ENCODE measurements at places on chromosomes 11 and 22.

- DNase-seq, result peak; percentile 67
Observed at GRCh38 chr11:2355000-2355644, 22.0 kb upstream of the CD81 start.

- no peak for DNase-seq
Observed at GRCh38 chr11:14029440-14029839, 66.9 kb downstream of the SPON1 start.

GRCh38 chr11:41457216-41458014 is 2.0 kb downstream of the LRRC4C start:
- DNase-seq, result no peak

DNA sequence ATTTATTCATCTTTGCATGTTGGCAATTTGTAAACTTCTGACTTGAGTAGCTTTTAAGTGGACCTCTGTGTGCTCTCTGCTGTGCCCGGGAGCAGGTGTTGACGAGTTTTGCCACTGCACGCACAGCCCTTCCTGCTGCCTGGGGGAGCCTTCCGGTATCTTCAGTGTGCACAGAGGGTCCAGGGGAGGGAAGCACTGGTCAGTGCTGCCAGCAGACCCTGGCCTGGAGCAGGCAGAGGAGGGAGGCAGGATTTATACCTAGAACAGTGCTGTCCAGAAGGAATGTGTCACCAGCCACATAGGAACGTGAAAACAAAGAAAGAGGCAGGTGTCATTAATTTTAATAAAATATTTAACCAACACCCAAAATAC is 403.6 kb downstream of the TBC1D22A start:
- DNase-seq, result no peak

- DNase-seq, result peak; percentile 25
Observed at GRCh38 chr11:117828611-117829368, 4.2 kb upstream of the FXYD2 start.

GRCh38 chr11:1042626-1043562 is 6.4 kb upstream of the MUC6 start:
- no peak for DNase-seq

DNA sequence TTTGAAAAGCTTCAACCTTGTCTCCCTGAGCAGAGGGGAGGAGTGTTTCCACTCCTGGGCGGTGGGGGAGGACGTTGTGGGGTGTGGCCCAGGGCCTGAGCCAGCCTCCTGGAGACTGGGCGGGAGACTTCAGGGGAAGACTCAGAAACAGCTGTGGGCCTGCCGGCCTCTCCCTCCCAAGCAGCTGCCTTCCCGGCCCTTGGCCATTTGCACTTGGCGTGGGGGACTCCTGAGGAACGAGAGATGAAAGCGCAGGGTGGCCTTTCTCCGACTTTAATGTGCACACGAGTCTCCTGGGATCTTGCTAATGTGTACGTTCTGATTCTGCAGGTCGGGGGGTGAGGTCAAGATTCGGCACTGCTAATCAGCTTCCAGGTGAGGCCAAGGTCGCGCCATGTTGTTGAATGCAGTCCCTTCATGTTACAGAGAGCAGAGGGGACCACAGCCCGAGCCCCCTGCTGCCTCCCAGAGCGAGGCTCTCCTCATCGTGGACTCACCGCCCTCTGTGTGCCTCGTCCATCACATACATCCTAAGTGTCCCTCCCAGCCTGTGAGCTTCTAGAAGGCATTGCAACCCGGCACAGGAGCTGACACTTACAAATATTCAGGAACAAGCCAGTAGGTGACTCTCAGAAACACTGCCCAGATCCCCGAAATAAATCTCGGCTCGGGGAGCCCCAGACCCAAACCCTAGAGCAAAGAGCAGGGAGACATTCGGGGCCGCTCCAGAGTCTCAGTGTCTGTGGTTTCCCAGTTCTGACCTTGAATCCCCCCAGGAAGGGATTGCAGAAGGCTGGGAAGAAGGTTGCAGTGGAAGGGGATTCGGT is 7.7 kb downstream of the LIF start:
- no peak for DNase-seq

- DNase-seq, result no peak
Observed at GRCh38 chr22:28015046-28015425, 96.0 kb upstream of the PITPNB start.

- DNase-seq, result no peak
Observed at GRCh38 chr22:46451741-46452140, 85.7 kb downstream of the CELSR1 start.

GRCh38 chr22:44711690-44712555 is 9.9 kb downstream of the PRR5 start:
- DNase-seq, result no peak

- DNase-seq, result peak; percentile 39
Observed at GRCh38 chr11:8227156-8228152, 36.2 kb downstream of the LMO1 start.
